ENCODE measurements at places on chromosomes 3 and 15. TPM values are rescaled to one million over a fixed set of nuclear protein-coding genes. Genes with fewer than 3 reads are reported as not detected.

DNA sequence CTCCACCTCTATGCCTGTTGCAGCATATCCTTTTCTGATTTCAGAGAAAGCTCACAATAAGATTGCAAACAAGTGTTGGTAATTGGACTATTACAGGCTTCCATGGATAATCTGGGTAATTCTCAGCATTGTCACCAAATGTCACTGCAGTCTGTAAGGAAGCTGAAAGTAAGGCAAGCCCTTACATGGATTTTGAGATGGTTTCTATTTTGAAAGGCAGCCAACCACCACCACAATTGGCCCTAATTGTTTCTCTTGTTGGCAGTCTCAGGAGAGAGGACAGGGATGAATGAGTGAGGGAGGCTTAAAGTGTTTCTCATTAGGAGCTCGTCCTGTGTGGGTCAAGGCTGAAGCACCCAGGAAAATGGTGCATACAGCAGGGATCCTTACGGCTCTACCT is 879.9 kb downstream of the TUSC7 start:
- DNase-seq: no peak
- no peaks in the 10 kb centered on the region for H3K36me3 ChIP-seq
- no peak overlapping the region for H3K4me3 ChIP-seq

DNA sequence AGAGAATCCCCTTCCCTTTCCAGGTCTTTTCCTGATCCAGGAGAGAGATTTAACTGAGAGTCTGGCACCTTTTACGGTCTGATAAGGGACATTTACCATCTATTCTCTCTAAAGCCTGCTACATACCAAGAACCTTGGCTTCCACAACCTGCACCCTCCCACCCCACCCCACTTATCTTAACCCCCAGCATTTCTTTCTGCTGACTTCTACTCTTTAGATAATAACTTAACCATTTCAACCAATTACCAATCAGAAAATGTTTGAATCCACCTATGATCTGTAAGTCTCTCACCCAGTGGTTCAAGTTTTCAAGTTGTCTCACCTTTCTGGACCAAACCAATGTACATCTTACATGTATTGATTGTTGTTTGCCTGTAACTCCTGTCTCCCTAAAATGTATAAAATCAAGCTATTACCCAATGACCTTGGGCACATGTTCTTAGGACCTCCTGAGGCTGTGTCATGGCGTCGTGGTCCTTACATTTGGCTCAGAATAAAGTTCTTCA is 74.0 kb downstream of the MCF2L2 start:
- no peaks in the 10 kb centered on the region for H3K27me3 ChIP-seq
- no peak overlapping the region for H3K4me3 ChIP-seq
- no peaks in the 10 kb centered on the region for H3K4me1 ChIP-seq
- H3K36me3 ChIP-seq: no peaks in the 10 kb centered on the region
- H3K27ac ChIP-seq: no peak overlapping the region

Gene RNF168
- polyA plus RNA-seq: 9.4 TPM

DNA sequence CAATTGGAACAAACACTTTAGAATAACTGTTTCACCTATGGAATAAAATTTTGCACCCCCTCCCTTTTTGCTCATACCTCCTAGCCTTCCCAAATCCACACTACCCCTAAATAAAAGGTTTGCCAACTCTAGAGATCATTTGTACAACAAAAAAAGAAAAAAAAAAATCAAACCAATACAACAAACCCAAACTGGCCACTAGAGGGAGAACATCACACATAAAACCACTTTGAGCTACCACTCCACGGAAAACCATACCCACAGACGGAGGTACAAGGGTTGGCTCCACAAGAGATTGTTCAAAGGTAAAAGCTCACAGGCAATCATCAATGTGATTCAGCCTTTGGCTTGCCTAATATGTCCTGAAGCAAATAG is 47.6 kb downstream of the SETMAR start:
- no peak overlapping the region for H3K27ac ChIP-seq
- H3K4me3 ChIP-seq: no peak overlapping the region
- DNase-seq: peak; percentile 90

Gene ATG3
- 29.4 TPM for polyA plus RNA-seq

Gene A4GNT
- polyA plus RNA-seq: 0.06 TPM

Gene RNF123
- polyA plus RNA-seq: 22.2 TPM

GRCh38 chr3:103381296-103382079 is 946.7 kb downstream of the ZPLD1 start:
- H3K4me3 ChIP-seq: no peak overlapping the region
- no peaks in the 10 kb centered on the region for H3K4me1 ChIP-seq
- no peak overlapping the region for H3K27ac ChIP-seq
- no peaks in the 10 kb centered on the region for H3K27me3 ChIP-seq

GRCh38 chr3:129549006-129549800 is 6.2 kb downstream of the H1-8 start:
- H3K27ac ChIP-seq: no peak overlapping the region
- H3K4me3 ChIP-seq: no peak overlapping the region
- no peaks in the 10 kb centered on the region for H3K27me3 ChIP-seq

DNA sequence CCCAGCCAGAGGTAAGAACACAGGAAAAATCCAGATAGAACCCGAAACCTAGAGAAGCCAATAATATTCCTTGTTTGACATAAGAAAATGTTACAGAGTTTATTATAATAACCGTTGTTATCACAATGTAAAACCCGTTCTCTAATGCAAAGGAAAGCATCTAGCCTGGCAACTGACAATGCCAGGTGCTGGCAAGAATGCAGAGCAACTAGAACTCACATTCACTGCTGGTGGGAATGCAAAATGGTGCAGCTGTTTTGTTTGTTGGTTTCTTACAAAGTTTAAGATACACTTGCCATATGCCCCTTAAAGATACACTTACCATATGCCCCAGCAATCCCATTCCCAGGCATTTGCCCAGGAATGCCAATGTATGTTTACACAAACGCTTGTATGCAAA is 23.4 kb downstream of the VPS39 start:
- H3K27ac ChIP-seq: no peak overlapping the region
- peaks cover 31% of the 10 kb centered on the region for H3K36me3 ChIP-seq
- no peaks in the 10 kb centered on the region for H3K4me1 ChIP-seq
- no peak for DNase-seq
- H3K27me3 ChIP-seq: no peaks in the 10 kb centered on the region
- H3K4me3 ChIP-seq: no peak overlapping the region

Gene IGF1R
- polyA plus RNA-seq: 5.9 TPM

DNA sequence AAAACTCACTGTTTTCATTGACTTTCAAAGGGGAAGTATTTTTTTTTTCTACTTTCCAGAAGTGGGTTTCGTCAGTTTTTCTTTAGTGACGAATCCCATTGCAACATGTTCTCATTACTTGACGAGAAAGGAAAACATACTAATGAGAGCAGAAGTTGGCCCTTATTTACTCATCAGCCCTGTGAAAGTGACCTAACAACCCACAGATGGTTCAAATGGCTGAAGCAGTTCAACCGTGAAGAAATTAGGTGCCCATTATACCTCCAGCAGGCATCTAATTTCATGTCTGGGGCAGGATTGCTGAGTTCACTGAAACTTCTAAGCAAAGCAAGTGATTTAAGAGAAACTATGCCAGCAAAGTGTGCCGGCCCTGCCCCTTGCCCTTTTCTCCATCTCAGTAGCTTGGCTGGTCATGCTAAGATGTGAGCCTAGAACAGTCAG is 9.0 kb downstream of the AQP9 start:
- peak; percentile 16 for DNase-seq
- H3K36me3 ChIP-seq: no peaks in the 10 kb centered on the region
- peak overlapping the region; percentile 82 for H3K27ac ChIP-seq
- H3K27me3 ChIP-seq: no peaks in the 10 kb centered on the region
- H3K4me3 ChIP-seq: no peak overlapping the region
- H3K4me1 ChIP-seq: no peaks in the 10 kb centered on the region

- H3K4me1 ChIP-seq: peaks cover 50% of the 10 kb centered on the region
- H3K4me3 ChIP-seq: no peak overlapping the region
- H3K27me3 ChIP-seq: no peaks in the 10 kb centered on the region
- H3K27ac ChIP-seq: peak overlapping the region; percentile 83
- H3K36me3 ChIP-seq: peaks cover 29% of the 10 kb centered on the region
These were observed 76.7 kb downstream of the AAGAB start for GRCh38 chr15:67177752-67178151.

- H3K27me3 ChIP-seq: no peaks in the 10 kb centered on the region
- no peaks in the 10 kb centered on the region for H3K36me3 ChIP-seq
- no peak within 1 kb of the TSS for H3K27ac ChIP-seq
- no peaks in the 10 kb centered on the region for H3K4me1 ChIP-seq
- H3K4me3 ChIP-seq: peak within 1 kb of the TSS; percentile 35
- peak; percentile 89 for DNase-seq
These were observed at the start of gene IGDCC3 for GRCh38 chr15:65377976-65378366. Gene IGDCC3 (minus strand): TSS chr15:65378002. CDS start chr15:65377788, 214 bp downstream.

DNA sequence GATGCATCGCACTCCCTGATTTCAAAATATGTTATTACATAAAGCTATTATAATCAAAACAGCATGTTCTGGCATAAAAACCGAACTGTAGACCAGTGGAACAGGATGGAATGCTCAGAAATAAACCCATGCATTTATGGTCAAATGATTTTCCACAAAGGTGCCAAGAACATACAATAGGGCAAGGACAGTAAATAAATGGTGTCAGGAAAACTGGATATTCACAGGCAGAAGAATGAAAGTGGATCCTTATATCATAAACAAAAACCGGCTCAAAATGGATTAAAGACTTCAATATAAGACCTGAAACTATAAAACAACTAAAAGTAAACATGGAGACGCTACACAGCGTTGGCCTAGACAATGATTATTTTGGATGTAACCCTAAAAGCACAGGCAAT is 22.6 kb downstream of the USP50 start:
- no peaks in the 10 kb centered on the region for H3K36me3 ChIP-seq
- H3K27me3 ChIP-seq: no peaks in the 10 kb centered on the region
- no peak overlapping the region for H3K27ac ChIP-seq
- DNase-seq: no peak

Gene FBXW12
- polyA plus RNA-seq: not detected

DNA sequence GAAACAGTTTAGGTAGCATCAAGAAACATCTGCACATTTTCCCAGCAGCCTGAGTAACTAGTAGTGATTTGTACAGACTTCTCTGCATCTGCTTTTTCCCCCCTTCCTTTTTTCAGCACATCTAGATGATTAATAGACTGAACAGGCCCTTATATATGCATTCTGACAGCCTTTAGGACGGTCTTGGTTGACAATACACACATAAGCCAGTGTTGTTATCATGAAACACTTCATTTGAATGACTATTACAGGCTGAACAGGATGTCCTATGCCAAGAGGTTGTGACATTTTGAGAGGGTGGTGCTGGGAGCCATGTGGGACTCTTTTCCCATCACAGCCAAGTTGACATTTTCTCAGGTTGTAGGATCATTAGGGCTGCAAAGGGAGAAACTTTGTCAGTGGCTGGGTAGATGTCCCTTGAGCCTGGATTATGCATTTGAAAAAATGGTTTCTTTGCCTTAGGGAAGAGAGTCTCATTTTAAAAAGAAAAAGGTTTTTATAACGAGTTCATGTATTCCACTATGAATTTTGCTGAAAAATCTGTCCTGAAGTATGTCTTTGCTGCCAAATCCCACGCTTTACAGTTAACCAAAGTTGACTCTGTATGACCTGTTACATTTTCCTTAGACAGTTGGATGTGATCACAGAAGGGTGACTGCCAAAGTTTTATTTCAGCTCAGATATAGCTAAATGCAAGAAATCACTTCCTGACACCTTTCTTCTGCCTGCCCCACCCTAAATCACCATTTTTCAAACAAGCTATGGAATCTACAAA is 73.7 kb downstream of the FILIP1L start:
- peaks cover 16% of the 10 kb centered on the region for H3K4me1 ChIP-seq
- no peaks in the 10 kb centered on the region for H3K36me3 ChIP-seq
- no peak overlapping the region for H3K4me3 ChIP-seq
- peak overlapping the region; percentile 33 for H3K27ac ChIP-seq

DNA sequence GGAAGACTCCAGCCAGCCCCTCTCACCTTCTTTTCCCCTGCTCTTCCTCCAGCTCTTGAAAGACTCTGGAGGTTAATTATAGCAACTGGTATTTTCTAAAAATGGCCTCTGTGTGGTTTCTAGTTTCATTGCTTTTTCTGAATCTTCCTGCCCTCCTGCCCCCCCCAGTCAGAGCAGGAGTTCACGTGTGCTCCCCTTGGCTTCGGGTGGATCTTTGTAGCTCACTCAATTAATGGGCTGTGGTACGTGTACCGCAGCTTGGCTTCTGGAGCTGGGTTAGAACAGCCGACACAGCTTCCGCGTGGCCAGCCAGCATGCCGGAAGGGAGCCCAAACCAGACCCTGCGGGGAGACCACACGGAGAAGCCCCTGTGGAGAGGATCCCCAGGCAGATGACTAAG is 31.5 kb downstream of the TM2D3 start:
- H3K4me1 ChIP-seq: no peaks in the 10 kb centered on the region
- H3K27ac ChIP-seq: no peak overlapping the region
- no peak overlapping the region for H3K4me3 ChIP-seq
- no peak for DNase-seq
- H3K36me3 ChIP-seq: peaks cover 1% of the 10 kb centered on the region

Gene SLC35A5
- 16.9 TPM for polyA plus RNA-seq

GRCh38 chr3:144127014-144127413 is 155.4 kb downstream of the DIPK2A start:
- no peak overlapping the region for H3K4me3 ChIP-seq
- DNase-seq: no peak
- H3K4me1 ChIP-seq: no peaks in the 10 kb centered on the region

Gene ARPP21
- polyA plus RNA-seq: not detected

GRCh38 chr3:27719314-27720003 is 2.7 kb downstream of the EOMES start:
- H3K4me3 ChIP-seq: no peak overlapping the region
- H3K36me3 ChIP-seq: no peaks in the 10 kb centered on the region

- H3K27me3 ChIP-seq: no peaks in the 10 kb centered on the region
- no peak for DNase-seq
- H3K36me3 ChIP-seq: no peaks in the 10 kb centered on the region
- no peak overlapping the region for H3K4me3 ChIP-seq
- no peaks in the 10 kb centered on the region for H3K4me1 ChIP-seq
- H3K27ac ChIP-seq: no peak overlapping the region
These were observed 141.8 kb upstream of the ATP11B start for GRCh38 chr3:182651461-182651860.

Gene CCR8
- polyA plus RNA-seq: not detected

DNA sequence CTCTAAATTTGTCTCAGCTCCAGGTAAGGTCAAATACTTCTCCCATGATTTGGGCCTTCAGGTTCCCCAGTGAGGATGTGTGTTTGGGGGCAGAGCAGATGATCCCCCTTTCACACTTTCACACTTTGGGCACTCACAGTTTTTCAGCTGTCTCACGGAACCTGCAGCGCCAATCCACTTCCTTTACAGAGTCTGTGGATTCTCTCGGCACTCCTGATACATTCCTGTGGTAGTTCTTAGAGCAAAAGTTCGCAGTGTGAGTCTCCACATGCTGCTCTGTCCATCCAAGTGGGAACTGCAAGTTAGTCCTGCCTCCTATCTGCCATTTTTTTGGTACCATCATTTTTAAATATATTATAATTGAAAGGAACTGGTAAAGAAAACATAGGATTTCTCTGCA is 20.2 kb upstream of the CPOX start:
- H3K4me3 ChIP-seq: no peak overlapping the region
- no peak overlapping the region for H3K27ac ChIP-seq
- no peaks in the 10 kb centered on the region for H3K4me1 ChIP-seq
- no peaks in the 10 kb centered on the region for H3K27me3 ChIP-seq
- no peaks in the 10 kb centered on the region for H3K36me3 ChIP-seq
- no peak for DNase-seq
